ENCODE measurements at places on chromosomes 1 and 21. TPM values are rescaled to one million over a fixed set of nuclear protein-coding genes. Genes with fewer than 3 reads are reported as not detected.

The CHI3L1 gene
- total RNA-seq, result not detected

The LGR6 gene
- total RNA-seq, result not detected

GRCh38 chr21:29470397-29470796, 171.7 kb downstream of the BACH1 start:
- DNase-seq, result no peak

- DNase-seq, result no peak
These were observed 232.6 kb upstream of the PLXNA2 start for GRCh38 chr1:208476846-208477170.

DNA sequence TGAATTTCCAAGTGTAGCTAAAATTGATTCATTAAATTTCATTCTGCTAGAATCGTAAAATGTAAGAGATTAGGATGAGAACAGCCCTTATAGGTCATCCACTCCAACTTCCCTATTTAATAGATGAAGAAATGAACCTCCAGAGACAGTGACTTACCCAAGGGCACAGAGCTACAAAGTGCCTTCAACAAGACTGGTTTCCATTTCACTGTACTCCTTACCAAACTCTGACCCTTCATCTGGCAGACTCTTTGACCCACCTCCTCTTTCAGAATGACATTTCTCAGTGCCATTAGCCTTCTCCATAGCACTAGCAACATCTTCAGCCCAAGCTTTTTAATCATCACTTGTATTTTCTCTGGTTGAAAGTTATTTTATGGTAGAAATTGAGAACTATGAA, 161.3 kb downstream of the NEK7 start:
- DNase-seq, result no peak
